ENCODE measurements at places on chromosomes 3 and 15. TPM values are rescaled to one million over a fixed set of nuclear protein-coding genes. Genes with fewer than 3 reads are reported as not detected.

The MASP1 gene
- 319 TPM for total RNA-seq

The GOLGA6L2 gene
- not detected for total RNA-seq

The LRRC2 gene
- 6.0 TPM for total RNA-seq

The GATM gene
- total RNA-seq: 0.55 TPM

The DLEC1 gene
- 0.09 TPM for total RNA-seq

The C15orf62 gene
- not detected for total RNA-seq

The TUSC7 gene
- total RNA-seq: not detected

The GRM7 gene
- total RNA-seq: under 0.01 TPM

The TMEM89 gene
- total RNA-seq: not detected

The AADAC gene
- 11.3 TPM for total RNA-seq

The SERPINI2 gene
- not detected for total RNA-seq

The RTP3 gene
- total RNA-seq: not detected

The ETV5 gene
- 18.5 TPM for total RNA-seq

The PCSK6 gene
- 11.6 TPM for total RNA-seq

The C3orf18 gene
- total RNA-seq: 16.0 TPM

The PRSS50 gene
- not detected for total RNA-seq

The IQCF2 gene
- total RNA-seq: not detected

The CCR8 gene
- total RNA-seq: not detected

The CYP1A1 gene
- total RNA-seq: 0.71 TPM

The WDR49 gene
- total RNA-seq: under 0.01 TPM

The MOBP gene
- not detected for total RNA-seq

The LMOD3 gene
- 0.14 TPM for total RNA-seq

The CCDC54 gene
- total RNA-seq: not detected

The WDR93 gene
- total RNA-seq: under 0.01 TPM

The COX5A gene
- 34.6 TPM for total RNA-seq

The STRIT1 gene
- not detected for total RNA-seq

The FETUB gene
- not detected for total RNA-seq

The TNFAIP8L3 gene
- total RNA-seq: 14.2 TPM

The LDHAL6B gene
- not detected for total RNA-seq

The GBE1 gene
- total RNA-seq: 217 TPM

The MAN2C1 gene
- 112 TPM for total RNA-seq

The FBXO45 gene
- total RNA-seq: 7.8 TPM

The FSTL1 gene
- 887 TPM for total RNA-seq

The AAGAB gene
- 43.4 TPM for total RNA-seq

The MFN1 gene
- 48.9 TPM for total RNA-seq

The GABRB3 gene
- total RNA-seq: 0.71 TPM

The GOLGA6L7 gene
- not detected for total RNA-seq

The APOD gene
- 0.43 TPM for total RNA-seq

The DZIP1L gene
- total RNA-seq: 29.4 TPM

The CLEC3B gene
- 2.0 TPM for total RNA-seq

Data from smooth muscle cell of bladder (primary cell).